ENCODE measurements at places on chromosomes 12 and 14.
A peak's percentile ranks its signal among the peaks of the same experiment; 100 is the strongest.

GRCh38 chr14:88204221-88204620 is 118.8 kb downstream of the KCNK10 start:
- no peak for DNase-seq

DNA sequence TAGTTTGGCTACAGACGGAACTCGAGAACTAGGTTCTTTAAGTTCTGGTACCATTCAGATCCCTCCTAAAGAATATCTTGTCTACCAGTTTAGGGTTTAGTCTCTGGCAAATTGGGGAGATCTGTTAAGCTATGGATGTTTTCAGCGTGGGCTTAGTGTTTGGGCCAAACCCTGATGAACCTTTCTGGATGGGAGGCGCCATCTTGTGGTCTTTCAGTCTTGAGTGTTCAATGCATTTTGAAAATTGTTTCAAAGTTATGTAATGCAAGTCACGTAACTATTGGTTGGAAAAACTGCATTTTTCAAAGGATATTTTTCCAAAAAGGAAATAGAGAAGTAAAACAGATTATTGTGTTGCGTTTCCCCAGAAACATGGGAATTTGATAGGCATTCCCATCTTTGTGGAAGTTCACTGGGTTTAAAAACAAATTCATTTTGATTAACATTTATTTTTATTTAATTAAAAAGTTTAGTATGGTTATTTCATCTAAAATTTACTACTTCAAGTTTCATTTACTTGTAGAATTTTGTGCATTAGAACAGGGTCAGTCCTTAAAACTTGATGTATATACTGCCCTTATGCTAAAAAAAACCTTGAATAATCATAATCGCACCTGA is 169.0 kb downstream of the PRIMA1 start:
- DNase-seq = no peak

- DNase-seq = no peak
Measured at GRCh38 chr12:87155621-87156020, 873.6 kb downstream of the C12orf50 start.

DNA sequence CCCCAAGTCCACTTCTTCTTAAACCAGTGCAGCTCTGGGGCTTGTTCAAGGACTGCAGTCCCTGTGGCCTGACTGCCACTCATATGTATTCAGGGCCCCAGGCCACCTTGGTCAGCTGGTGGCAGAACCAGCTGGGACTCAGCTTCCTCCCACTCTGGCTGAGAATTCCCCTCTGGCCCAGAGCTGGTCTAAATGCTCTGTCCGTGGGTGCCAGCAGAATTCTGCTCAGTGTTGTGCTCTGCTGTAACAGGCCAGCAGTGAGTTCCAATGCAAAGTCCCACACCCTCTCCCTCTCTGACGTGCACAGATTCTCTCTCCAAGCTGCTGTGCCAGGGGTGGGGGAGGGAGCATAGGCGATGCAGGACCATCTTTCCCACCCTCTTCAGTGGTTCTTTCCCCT is 210.4 kb upstream of the RGS6 start:
- DNase-seq = no peak

DNA sequence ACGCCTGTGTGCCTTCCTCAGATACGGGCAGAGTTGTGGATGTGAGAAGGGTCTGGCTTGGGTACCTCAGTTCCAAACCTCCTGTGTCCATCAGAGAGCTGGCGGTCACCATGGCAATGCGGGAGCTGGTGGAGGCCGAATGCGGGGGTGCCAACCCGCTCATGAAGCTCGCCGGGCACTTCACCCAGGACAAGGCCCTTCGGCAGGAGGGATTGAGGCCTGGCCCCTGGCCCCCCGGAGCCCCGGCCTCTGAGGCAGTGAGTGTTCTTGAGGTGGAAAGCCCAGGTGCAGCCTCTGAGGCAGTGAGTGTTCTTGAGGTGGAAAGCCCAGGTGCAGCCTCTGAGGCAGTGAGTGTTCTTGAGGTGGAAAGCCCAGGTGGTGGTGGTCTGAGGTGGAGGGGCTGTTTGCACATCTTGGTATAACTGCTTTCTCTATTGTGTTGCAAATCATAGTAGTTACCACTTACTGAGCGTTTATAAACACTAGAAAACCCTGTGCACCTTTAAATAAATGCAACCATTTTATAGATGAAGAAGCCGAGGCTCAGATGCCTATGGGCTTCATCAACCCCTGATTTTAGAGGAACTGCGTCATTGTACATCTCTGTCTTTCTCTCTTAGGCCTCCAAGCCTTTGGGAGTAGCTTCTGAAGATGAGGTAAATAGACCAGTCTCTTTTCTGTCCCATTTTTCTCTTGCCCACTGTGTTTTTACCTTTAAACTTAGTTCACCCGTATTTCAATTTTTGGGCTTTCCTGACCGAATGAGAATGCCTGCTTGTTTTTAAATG is 976 bp downstream of the PEX5 start:
- peak; percentile 3 for DNase-seq

DNA sequence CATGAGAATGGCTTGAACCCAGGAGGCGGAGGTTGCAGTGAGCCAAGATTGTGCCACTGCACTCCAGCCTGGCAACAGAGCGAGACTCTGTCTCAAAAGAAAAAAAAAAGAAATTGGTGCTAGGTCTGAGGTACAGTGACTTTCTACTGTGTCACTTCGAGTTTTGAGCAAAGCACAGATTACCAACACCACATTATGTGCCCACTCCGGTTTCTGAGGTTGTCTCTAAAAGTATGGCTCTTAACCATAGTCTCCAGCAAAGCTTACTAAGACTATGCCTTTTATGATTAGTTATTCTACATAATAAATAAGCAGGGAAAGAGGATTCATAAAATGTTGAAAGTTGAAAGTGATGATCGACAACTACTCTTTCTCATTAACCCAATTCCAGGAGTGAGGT is 8.0 kb downstream of the RBM23 start:
- DNase-seq = no peak

DNA sequence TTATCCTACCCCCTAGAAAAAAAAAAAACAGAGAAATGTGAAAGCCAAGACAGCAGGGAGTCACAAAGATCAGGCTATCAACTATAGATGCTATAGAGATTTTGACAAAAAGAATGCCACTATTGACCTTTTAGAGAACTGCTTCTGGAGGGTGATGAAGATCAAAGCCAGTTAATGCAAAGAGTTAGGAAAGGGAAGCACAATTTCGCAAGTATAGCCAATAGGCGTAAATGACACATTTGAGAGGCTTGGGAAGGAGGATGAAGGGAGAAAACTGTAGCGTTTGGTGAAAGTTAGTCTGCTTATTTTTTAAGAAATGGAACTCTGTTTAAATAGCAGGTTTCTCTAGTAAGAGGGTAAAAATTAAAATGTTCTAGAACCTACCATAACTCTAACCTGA is 190.7 kb downstream of the DUSP6 start:
- DNase-seq = no peak

DNA sequence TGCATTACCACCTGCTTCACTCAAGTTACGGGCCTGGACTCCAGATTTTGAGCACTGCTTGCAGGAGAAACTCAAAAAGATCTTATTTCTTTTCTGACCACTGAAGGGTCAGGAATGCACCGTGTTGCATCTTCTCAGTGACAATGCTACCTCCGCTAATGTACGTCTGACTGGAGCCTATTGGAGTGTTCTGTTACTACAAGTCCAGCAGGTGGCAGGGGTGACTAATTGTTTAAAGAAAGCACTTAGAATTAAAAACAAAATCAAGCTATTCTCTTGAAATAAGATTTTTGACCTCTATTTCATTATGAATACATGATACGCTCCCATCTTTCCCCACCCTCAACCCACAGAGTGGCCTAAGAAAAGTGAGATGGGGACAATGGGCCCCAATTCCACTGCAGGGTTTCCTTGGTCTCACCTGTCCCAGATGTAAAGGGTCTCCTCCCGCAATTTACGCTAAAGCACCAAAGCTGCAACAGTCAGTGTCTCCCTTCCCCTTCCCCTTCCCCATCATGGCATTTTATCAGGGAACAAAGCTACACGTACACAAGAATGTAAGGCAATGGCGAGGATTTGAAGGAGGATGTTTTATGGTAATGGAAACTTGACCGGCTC is 2.2 kb downstream of the TBPL2 start:
- DNase-seq = peak; percentile 40

- no peak for DNase-seq
Measured at GRCh38 chr14:101991352-101991751, 27.0 kb downstream of the DYNC1H1 start.

- DNase-seq = no peak
Measured at GRCh38 chr14:67112344-67112743, 76.9 kb upstream of the GARIN2 start.

DNA sequence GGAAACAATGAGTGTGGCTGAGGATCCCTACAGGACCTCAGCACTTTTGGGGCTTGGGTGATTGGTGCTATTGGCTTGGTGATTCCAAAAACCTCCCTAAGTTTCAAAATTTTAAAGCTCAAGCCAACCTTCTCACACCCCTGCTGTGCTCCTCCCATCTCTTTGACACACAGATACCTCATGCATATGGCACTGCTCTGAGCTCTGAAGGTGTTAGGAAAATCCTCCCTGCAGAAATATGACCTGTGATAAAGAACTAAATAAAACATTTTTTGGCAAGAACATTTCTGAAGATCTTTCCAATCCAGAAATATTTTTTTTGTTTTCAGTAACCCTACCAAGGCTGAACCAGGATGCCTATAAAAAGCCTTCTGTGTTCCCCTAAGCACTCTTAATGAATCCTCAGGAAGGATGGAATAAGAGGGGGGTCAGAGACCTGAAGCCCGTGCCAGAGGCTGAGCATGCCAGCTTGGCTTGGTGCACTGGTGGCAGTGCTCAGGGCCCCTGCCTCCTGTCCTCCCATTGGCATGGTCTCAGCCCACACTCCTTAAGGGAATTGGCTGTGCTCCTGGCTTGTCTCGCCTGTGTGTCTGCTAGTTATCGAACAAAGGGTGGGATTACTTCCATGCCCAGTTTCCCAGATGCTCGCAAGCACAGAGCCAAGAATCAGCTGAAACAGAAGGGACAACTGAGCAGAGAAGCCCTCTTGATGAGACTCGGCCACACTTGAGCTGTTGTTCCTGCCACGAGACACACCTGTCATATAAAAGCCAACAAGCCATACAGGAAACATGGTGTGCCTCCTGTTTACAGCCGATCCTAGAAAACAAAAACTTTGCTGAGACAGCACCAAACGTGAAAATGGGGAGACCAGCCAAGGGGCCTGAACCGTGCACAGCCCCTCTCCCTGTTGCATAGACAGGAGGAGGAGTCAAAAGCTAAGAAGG is 132.7 kb upstream of the EEA1 start:
- DNase-seq = no peak

GRCh38 chr12:124743479-124744272 is 120.0 kb downstream of the SCARB1 start:
- DNase-seq = no peak

DNA sequence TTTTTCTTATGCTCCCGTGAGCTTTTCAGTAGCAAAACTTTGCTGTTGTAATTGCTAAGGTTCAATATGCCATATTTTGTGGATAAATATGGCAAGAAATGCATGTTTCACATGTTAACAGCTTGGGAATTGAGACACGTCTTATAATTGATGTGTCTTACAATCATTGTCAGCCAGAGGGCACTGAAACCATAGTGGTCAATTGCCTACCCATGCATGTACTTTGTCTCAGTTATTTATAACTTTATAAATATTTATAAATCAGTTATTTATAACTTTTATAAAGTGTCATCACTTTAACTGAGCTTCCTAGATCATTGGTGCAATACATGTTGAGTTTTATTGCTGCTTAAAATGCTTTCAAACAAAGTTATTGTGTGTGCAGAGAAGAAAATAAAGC is 82.0 kb downstream of the CATSPERB start:
- no peak for DNase-seq

- no peak for DNase-seq
Measured at GRCh38 chr12:104641862-104642261, 185.1 kb downstream of the CHST11 start.

DNA sequence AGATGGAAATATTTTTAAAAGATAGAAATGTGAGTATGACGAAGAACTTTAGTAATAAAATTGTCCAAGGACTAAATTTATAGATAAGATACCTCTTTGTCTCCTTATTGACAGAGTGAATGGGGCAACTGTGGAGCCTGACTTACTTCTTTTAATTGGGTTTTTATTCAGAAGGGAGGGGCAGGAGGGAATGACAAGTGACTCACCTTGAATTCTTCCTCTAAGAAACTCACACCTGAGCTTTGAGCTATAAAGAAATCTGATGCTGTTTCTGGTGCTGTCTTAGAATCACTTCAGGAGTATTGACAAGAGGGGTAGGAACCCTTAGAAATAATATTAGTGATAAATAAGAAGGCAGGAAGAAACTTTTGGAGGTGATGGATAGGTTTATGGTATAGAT is 951 bp downstream of the NR1H4 start:
- no peak for DNase-seq

GRCh38 chr12:55705782-55706402 is 1.8 kb downstream of the ITGA7 start:
- DNase-seq = no peak

DNA sequence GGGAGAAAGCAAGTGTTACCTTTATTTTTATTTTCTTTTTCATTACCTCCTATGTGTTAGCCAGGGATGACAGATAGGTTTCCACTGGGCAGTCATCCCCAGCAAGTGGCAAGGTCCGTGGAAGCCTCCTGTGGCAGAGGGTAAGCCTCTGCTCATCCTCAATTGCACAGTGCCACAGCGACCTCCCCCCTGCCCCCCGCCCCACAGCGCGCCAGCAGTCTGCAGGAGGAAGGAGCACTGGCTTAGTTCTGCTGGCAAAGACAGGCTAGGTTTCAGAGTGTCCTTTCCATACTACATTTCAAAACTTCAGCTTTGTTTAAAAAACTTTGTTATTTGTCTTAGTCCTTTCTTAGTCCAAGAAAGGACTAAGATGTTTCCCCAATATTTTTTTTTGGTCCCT is 194.7 kb downstream of the EXOC5 start:
- no peak for DNase-seq

Measured in NCI-H187 treated with DMSO at 0.1 percent for 48 hours (cell line).